ENCODE measurements at places on chromosomes 3 and 15.

- DNase-seq = no peak
Measured at GRCh38 chr15:51386029-51386428, 44.6 kb downstream of the GLDN start.

- DNase-seq = no peak
Measured at GRCh38 chr3:155431856-155432570, 138.5 kb upstream of the STRIT1 start.

DNA sequence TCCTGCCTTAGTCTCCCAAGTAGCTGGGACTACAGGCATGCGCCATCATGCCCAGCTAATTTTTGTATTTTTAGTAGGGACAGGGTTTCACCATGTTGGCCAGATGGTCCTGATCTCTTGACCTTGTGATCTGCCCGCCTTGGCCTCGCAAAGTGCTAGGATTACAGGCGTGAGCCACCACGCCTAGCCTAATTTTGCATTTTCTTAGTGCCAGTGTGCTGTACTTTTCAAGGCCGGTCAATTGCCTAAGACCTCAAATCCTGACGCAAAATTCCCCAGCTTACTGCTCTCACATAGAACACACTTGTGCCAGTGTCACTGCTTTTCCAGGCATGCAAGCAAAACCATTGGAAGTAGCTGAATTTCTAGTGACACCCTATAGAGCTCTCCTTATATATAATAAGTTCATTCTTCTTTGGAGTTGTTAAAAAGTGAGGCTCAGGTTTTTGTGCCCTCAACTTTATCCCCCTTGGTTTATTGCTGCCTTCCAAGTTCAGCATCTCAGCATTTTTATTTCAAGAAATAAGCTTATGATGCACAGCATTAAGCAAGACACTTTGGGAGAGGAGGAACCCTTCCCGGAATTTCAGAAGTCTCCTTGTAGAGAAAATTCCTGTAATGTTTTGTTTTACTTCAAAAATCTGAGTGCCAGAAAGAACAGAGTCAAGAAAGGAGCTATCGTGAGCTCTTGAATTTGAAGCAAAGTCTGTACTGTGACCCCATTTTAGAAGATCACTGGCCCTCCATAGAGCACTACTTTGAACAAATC, 93.2 kb downstream of the FILIP1L start:
- DNase-seq = no peak

DNA sequence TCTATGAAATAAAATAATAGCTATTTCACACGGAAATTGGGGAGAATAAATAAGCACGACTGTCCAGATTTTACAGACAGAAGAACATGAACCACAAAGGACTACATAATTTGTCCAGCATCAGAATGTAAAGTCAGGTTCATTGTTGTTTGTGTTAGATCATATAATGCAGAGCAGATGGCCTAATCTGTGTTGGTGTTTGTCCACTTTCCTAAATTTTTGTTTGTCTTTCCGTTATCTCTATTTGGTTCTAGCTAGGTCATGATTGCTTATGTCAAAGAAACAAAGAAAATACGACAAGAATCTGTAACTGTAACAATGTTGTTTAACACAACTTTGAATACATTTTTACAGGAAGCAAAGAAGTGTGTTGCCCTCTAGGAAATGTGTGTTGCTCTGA, 75.6 kb upstream of the ANKRD28 start:
- DNase-seq = no peak

DNA sequence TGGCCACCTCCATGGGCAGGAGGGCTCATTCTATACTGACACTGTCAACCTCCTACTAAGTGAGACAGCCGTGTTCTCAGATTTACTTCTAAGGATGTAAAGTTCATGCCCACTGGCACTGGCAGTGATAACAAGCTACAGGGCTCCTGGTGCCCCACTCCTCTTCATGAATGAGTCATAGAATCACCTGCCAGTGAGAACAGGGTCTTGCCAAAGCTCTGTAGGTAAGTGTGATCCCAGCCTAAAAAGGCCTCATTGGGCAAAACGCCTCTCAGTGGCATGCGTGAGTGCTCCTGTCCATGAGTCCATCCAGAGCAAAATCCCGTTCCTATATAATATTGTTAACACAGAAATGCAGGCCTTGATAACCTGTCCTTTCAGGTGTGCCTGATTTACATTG, 17.4 kb downstream of the PXYLP1 start:
- no peak for DNase-seq

- no peak for DNase-seq
Measured at GRCh38 chr3:74722211-74722610, 107.8 kb upstream of the CNTN3 start.

GRCh38 chr15:75361361-75361988, 6.9 kb downstream of the MAN2C1 start:
- DNase-seq = no peak

DNA sequence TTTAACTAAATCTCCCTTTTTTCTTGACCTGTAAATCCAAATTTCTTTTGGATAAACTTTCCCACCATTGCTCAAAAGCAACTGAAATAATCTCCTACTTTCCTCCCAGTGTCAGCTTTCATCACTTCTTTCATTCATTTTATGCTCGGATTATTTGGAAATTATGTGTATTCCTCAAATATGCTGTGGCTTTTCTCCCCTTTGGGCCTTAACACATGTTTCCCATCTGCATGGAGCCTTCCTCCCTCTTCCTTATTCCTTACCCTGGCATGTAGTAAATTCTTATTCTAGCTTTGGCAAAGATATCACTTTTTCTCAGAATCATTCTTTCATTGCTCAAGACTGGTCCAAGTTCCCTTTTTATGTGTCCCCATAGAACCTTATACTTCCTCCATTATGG, 41.8 kb upstream of the TUSC7 start:
- no peak for DNase-seq

- DNase-seq = no peak
Measured at GRCh38 chr3:42229942-42230688, 35.9 kb downstream of the CCK start.

GRCh38 chr15:73918784-73919183, 7.5 kb upstream of the LOXL1 start:
- no peak for DNase-seq

GRCh38 chr3:194375473-194376240, 6.1 kb upstream of the LRRC15 start:
- DNase-seq = no peak

DNA sequence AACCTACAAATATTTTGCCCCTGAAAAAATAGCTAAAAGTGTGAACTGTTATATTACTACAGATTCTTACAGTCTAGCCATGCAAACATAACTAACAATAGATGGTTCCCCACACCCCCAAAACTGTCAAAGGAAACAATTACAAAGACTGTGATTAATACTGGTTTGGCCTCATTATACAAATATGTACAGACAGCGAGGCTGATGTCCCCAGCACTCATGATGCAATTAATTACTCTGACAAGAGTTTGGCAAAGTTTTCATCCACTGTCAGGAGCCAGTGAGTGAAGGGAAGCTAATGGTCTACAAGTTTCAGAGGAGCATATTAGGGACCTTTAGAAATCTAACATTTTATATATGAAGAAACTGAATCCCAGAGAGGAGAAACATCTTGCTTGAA, 61.0 kb downstream of the HMG20A start:
- DNase-seq = no peak

DNA sequence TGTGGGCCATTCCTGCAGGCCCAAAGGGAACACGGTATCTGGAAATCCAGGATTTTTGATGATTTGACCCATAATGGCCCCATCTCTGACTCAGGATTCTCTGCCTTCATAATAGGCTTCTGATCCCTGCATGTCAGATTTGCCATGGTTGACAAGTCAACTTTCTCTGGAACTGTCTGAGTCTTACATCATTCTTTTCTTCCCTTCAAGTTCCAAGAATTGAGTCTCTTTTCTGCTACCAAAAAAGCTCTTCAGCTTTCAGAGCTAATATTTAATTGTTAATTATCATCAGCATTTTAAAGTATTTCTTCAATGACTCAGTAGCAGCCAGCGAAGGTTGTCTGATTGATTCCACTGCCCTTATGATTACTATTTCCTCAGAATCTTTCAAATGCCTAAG, 244.4 kb upstream of the COL8A1 start:
- no peak for DNase-seq

GRCh38 chr3:46369151-46369550, 1.6 kb upstream of the CCR5 start:
- DNase-seq = no peak

DNA sequence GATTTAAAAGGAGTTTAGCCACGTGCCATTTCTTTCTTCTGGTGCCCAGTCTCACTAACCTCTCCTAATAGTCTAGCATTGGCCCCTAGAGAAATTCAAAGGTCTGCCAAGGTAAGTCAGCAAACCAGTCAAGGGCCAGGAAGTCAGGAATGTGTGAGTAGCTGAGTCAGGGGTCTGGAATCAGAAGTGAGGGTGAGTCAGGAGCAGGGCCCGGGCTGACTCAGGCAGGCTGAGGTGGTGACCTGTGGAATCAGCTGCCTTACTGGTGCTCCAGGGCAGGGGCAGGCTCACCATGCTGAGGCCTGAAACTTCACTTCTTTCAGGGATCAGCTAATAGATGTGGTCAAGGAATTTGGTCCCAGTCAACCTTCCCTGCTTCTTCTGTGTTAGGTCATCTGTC, 105.8 kb upstream of the MYZAP start:
- no peak for DNase-seq

DNA sequence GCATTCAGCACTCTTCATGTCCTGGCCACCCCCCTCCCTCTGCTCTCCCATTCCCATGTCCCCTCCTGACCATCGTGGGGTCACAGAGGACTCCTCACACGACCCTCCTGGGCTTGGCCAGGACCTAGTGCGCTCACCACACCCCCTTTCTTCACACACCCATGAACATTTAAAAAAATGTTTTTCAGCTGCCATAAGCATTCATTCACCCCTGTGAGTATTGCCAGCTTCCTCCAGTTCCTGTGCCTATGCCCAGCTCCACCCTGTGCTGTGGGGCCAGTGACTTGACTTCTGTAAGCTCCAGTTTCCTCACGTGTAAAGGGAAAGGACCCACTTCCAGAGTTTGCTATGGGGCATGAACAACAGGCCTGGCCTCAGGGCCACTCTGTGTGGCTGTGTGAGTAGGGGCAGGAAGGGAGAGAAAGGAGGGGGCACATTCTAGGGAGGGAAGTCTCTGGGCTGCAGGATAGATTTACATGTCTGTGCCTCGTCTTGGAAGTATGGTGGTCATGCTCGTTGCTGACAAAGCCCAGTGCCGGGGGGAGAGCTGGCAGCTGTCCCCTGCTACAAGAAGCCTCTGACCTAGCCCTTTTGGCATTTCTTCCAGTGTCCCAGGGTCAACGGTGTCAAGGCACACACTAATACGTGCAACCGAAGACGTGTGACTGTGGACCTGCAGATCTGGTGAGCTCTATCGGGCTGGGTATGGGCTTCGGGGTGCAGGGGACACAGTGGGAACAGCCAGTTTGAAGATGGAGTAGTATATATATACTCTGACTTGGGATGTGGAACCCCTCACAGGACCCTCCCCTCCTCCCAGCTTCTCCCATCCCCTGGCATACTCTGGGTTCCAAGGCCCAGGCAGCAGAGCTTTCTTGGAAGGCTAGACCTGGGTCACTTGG, 22.8 kb downstream of the ESYT3 start:
- DNase-seq = no peak

DNA sequence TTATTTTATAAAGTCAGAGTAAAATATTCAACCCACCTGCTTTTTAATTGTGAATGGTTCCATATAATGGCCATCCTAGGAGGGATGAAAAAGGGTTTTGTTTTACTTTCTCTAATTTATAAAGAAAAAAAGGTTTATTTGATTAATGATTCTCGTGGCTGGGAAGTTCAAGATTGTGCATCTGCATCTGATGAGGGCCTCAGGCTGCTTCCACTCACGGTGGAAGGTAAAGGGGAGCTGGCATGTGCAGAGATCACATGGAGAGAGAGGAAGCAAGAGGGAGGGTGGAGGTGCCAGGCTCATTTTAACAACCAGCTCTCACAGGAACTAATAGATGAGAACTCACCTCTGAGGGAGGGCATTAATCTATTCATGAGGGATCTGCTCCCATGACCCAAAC, 27.7 kb upstream of the TRA2B start:
- DNase-seq = no peak

DNA sequence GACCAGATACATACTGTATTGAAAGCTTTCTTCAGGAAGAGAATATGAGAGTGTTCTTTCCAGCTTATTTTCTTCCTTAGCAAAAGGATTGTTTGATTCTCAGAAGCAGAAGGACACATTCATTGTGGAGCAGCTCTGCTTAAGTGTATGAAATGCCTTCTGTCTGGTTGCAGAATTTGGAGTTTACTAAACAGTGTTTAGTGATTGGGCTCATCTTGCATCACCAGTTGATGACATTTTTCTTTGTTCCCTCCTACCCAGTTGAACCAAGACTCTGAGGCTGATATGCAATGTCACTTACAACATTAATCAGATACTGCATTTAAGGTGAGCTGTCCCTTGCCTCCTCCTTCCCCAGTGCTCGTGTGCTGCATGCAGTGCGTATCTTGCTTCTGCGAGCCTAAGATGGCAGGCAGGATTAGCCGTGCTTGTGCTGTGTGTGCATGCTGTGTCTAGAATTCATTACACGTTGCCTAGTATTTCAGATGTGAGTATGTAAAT, 18.4 kb downstream of the ZBTB38 start:
- DNase-seq = no peak

DNA sequence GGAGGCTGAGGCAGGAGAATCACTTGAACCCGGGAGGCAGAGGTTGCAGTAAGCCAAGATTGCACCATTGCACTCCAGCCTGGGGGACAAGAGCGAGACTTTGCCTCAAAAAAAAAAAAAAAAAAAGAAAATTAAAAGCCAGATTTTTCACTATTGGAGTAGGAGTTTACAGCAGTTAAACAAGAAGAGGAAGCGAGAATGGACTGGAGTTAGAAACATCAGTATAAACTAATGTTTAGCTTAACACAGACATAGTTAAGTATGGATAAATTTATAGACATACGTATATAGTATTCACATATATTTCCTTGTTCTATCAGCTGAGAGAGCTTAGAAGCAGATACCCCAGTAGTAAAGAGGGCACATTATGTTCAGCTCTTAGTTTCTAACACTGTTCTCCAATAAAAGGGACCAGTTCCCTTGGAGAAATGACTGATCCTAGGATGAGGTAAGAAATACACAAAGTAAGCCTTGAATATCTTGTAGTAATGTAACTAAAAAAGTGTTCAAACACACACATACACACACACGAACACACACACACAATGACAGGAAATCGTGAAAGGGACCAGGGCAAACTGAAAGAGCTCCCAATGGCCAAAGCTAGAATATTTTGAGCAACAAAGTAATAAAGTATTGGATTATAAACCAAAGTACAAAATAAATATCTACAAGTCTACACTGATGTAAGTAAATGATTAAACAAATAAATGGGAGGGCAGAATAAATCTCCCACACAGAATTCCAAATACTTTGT, 25.1 kb downstream of the PIK3CB start:
- DNase-seq = no peak

Data from stimulated activated CD4-positive, alpha-beta T cell treated with anti-CD3 and anti-CD28 coated beads, Interleukin-1b, Interleukin-23, amount 100 ng/mL, for 1 hour (primary cell).